ENCODE measurements at places on chromosomes 7 and 10.

- no peak overlapping the region for H3K27ac ChIP-seq
- H3K27me3 ChIP-seq = no peaks in the 10 kb centered on the region
- no peak overlapping the region for H3K4me3 ChIP-seq
- no peaks in the 10 kb centered on the region for H3K36me3 ChIP-seq
- H3K4me1 ChIP-seq = no peaks in the 10 kb centered on the region
Observed at GRCh38 chr7:11236680-11237079, 263.0 kb downstream of the PHF14 start.

DNA sequence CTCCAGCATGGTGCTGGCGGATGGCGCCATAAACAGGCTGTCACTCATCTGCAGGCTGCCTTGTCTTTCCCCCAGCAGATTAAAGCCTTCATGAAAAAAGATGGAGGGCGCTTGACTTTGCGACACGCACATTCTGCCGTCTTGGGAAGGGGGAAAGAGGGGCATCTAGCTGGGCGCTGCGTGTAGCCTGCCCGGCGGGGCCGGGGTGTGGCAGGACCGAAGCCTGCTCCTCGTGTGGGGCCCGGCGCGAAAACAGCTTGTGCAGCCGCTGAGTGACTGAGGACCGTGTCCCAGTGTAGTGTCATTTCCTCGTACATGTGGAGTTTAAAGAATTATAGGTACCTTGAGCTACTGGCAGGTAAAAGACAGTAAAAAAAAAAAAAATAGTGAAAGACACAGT is 97.9 kb downstream of the MGMT start:
- H3K4me1 ChIP-seq = no peaks in the 10 kb centered on the region
- no peak overlapping the region for H3K4me3 ChIP-seq
- H3K27me3 ChIP-seq = no peaks in the 10 kb centered on the region

DNA sequence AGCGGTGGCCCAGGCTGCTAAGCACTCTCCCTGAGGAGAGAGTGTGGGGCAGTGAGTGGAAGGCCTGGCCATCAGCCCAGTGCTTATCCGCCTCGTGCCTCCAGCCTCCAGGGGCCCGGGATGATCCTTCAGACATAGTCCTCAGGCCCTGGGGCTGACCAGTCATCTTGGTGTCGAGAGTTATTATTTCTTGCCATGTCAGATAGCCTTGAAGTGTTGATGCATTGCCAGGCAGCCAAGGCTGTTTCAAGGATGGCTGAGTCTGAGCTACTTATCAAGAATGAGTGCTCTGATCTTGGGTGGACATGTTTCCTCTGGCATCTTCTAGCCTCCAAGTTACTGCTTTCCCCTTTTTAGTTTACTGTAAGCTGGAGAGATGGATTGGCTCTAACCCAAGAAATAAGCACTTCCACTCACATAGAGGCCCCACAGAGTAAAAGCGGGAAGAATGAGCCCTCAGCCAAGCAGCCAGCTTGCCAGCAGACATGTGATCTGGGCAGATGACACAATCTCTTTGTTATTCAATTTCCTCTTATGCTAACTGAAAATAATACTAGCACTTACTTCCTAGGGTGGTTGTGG is 136.5 kb upstream of the NAMPT start:
- DNase-seq = peak; percentile 64
- H3K27me3 ChIP-seq = no peaks in the 10 kb centered on the region
- H3K4me3 ChIP-seq = no peak overlapping the region
- no peaks in the 10 kb centered on the region for H3K36me3 ChIP-seq

DNA sequence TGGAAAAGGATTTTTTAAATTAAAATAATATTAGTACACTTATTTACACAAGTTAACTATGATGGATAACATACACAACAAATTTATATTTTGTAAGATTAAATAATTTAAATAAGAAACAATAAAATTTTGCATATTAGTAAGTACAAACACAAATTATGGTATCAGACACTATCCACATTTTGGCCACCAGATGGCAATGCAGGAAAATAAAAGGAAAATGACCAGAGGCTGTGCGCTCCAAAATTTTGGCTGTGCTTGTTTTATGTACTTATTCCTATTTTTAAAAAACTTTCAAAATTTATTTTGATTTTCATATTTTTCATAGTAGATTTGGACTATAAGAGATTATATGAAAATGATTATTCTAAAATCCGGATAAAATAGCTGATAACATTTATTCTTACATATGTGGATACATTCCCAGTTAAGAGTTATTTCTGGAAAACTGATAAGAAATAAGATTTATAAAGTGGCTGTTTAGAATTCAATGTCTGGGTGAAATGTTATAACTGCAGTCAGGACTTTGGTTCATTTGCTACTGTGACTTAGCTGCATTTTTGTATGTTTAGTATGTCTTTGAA is 274.7 kb upstream of the HGF start:
- peaks cover 6% of the 10 kb centered on the region for H3K36me3 ChIP-seq
- no peak overlapping the region for H3K4me3 ChIP-seq
- H3K27ac ChIP-seq = no peak overlapping the region
- peak; percentile 42 for DNase-seq
- H3K4me1 ChIP-seq = peaks cover 13% of the 10 kb centered on the region

GRCh38 chr10:46525177-46525823 is 31.2 kb downstream of the GPRIN2 start:
- no peak for DNase-seq
- H3K4me3 ChIP-seq = no peak overlapping the region
- no peaks in the 10 kb centered on the region for H3K4me1 ChIP-seq
- H3K36me3 ChIP-seq = no peaks in the 10 kb centered on the region
- peaks cover 3% of the 10 kb centered on the region for H3K27me3 ChIP-seq
- peak overlapping the region; percentile 4 for H3K27ac ChIP-seq

GRCh38 chr7:29342761-29343160 is 148.2 kb downstream of the CHN2 start:
- H3K27me3 ChIP-seq = no peaks in the 10 kb centered on the region
- DNase-seq = no peak
- H3K36me3 ChIP-seq = no peaks in the 10 kb centered on the region

GRCh38 chr10:114973306-114973705 is 35.3 kb downstream of the TRUB1 start:
- H3K27me3 ChIP-seq = no peaks in the 10 kb centered on the region
- H3K4me3 ChIP-seq = no peak overlapping the region
- H3K27ac ChIP-seq = no peak overlapping the region
- peaks cover 24% of the 10 kb centered on the region for H3K36me3 ChIP-seq
- DNase-seq = no peak

GRCh38 chr10:90857635-90858460 is at the start of gene HTR7:
Gene HTR7 (minus strand): TSS chr10:90858039. CDS start chr10:90857671, 368 bp downstream.
- H3K36me3 ChIP-seq = no peaks in the 10 kb centered on the region
- peaks cover 63% of the 10 kb centered on the region for H3K27me3 ChIP-seq
- peaks cover 27% of the 10 kb centered on the region for H3K4me1 ChIP-seq
- DNase-seq = peak; percentile 30
- peak within 1 kb of the TSS; percentile 67 for H3K4me3 ChIP-seq

DNA sequence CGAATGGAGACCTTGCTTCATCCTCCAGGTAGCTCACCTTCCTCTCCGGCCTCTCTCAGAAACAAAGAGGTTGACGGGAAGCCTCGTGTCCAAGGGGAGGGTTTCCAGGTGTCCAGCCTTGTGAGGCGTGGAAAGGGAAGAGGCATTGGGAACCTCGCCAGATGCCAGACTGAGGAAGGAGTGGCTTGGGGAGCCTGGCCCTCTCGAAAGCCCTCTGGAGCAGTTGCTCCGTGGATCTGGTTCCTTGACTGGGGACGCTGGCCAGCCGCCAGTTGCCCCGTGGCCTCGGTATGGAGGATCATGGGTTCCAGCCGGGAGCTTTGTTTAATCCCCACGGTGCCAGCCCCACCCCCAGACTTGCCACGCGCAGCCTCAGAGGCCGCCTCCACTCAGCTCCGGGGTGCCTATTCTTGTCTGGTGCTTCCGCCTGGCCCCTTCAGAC is 30.3 kb upstream of the SUN1 start:
- H3K4me1 ChIP-seq = peaks cover 27% of the 10 kb centered on the region
- H3K36me3 ChIP-seq = no peaks in the 10 kb centered on the region

DNA sequence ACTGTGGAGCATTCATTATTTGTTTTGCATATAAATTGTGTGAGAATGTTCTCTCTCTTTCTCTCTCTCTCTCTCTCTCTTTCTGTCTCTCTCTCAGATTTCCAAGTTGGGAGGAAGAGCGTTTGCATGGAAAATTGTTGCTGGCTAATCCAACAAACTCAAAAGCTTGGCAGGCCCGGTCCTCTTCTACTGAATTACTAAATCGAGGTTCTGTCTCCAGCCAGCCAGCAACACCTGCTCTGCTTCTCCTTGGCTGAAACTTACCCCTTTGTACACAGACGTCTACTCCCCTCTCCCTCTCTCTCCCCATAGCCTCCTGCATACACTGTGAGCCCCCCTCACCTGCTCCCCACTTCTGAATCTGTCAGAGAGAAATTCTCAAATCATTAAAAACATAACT is 996.4 kb upstream of the AUTS2 start:
- DNase-seq = no peak
- no peaks in the 10 kb centered on the region for H3K36me3 ChIP-seq
- no peaks in the 10 kb centered on the region for H3K4me1 ChIP-seq
- no peak overlapping the region for H3K27ac ChIP-seq
- H3K4me3 ChIP-seq = no peak overlapping the region
- H3K27me3 ChIP-seq = no peaks in the 10 kb centered on the region

DNA sequence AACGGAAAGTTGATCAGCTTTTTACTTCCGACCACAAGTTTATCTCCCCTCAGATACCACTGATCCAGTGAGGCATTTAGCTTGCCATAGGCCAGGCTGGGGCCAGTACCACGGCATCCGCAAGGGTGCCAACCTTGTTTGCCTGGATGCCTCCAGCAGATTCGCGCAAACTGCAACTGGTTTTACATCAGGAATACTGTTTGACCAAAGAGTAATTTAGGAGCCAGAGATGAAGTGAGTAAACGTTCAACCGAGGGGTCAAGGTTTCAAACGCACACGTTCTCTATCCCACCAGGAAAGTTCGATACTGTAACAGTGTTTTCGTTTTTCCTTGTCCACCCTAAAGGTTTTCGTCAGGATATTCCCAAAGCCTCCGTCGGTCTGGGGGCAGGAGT is 266 bp upstream of the MDFIC start:
- H3K4me3 ChIP-seq = peak overlapping the region; percentile 60
- peaks cover 36% of the 10 kb centered on the region for H3K4me1 ChIP-seq
- H3K27ac ChIP-seq = peak overlapping the region; percentile 93

GRCh38 chr10:14016011-14016536 is 314.6 kb downstream of the FRMD4A start:
- no peak overlapping the region for H3K27ac ChIP-seq
- no peak overlapping the region for H3K4me3 ChIP-seq
- DNase-seq = peak; percentile 83
- H3K4me1 ChIP-seq = peaks cover 16% of the 10 kb centered on the region

DNA sequence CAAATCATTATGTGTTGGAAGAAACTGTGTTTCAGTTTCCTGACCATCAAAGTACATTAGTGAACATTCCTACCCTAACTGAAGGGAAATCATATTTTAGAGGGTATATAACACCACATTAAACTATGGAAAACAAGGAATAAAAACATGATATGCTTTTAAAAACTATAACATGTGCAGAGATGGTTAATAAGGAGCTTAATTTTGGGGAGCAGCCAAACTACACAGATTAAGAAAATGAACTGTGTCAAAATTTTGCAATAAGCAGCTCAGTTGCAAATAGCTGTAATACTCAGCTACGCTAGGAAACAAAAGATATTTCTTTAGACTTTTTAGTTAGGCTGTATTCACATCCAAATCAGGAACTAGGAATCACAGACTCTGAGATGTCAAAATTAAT is 1115.7 kb upstream of the CELF2 start:
- no peak overlapping the region for H3K4me3 ChIP-seq
- H3K27ac ChIP-seq = no peak overlapping the region
- no peak for DNase-seq
- H3K4me1 ChIP-seq = no peaks in the 10 kb centered on the region
- H3K36me3 ChIP-seq = no peaks in the 10 kb centered on the region

GRCh38 chr7:68573271-68574005 is 1024.8 kb upstream of the AUTS2 start:
- no peak overlapping the region for H3K4me3 ChIP-seq
- no peaks in the 10 kb centered on the region for H3K4me1 ChIP-seq
- no peak for DNase-seq
- H3K36me3 ChIP-seq = no peaks in the 10 kb centered on the region
- H3K27me3 ChIP-seq = no peaks in the 10 kb centered on the region
- no peak overlapping the region for H3K27ac ChIP-seq

DNA sequence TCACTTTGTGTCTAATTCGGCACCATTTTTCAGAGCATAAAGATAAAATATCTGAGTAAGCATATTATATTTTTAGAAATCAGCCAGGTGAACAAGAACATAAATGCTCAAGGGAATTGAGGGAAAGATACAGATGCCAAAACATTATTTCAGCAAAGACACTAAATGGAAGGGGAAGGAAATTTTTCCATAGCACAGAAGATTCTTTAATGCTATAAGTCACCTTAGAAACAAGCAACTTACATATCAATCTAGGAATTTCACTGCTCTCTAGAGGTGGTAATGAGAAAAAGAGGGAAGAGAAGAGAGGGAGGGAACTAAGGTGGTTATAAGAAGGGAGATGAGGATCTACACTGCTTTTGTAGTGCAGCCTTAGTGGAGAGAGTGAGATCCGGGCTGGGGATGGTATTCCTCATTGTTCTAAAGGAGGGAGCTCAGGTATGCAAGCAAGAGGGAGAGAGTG is 20.4 kb downstream of the ZNF365 start:
- DNase-seq = no peak
- H3K27ac ChIP-seq = no peak overlapping the region
- H3K36me3 ChIP-seq = no peaks in the 10 kb centered on the region
- H3K27me3 ChIP-seq = no peaks in the 10 kb centered on the region
- H3K4me1 ChIP-seq = no peaks in the 10 kb centered on the region
- no peak overlapping the region for H3K4me3 ChIP-seq

DNA sequence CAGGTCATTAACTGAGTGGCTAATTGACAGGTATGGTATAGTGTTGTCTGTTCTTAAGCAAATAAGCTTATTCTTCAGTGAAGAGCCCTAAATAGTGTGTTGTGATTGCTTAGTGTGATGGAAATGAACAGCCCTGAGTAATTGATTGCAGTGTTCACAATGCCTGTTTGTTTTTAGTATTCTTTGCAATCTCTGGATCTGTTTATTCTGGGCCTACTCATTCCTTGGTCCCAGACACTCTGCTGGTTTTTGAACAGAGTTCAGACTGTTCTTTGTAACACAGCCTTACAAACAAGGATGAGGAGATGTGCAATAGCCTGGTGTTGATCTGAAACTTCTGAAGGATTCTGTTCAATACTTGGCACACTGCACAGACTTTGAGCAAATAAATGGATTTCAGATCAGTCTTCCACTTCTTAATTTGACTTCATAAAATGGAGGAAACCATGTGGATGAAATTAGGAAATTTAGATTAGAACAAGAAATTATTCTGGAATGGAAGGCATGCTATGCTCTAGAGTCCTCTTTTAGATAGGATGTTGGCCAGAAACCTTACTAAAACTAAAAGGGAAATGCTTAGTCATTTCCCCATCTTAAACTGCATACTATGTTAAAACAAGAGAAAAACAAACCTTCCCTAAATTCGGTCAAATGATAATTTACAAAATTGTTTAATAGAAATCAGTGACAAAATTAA is 444.2 kb upstream of the SEMA3D start:
- H3K27me3 ChIP-seq = no peaks in the 10 kb centered on the region
- no peaks in the 10 kb centered on the region for H3K4me1 ChIP-seq
- no peak for DNase-seq
- no peaks in the 10 kb centered on the region for H3K36me3 ChIP-seq
- H3K4me3 ChIP-seq = no peak overlapping the region

GRCh38 chr7:6505685-6506559 is 45.3 kb downstream of the GRID2IP start:
- H3K36me3 ChIP-seq = no peaks in the 10 kb centered on the region
- no peak overlapping the region for H3K4me3 ChIP-seq
- peaks cover 8% of the 10 kb centered on the region for H3K4me1 ChIP-seq
- no peak overlapping the region for H3K27ac ChIP-seq
- H3K27me3 ChIP-seq = no peaks in the 10 kb centered on the region
